ENCODE measurements at places on chromosomes 7 and 10. TPM values are rescaled to one million over a fixed set of nuclear protein-coding genes. Genes with fewer than 3 reads are reported as not detected.

Gene ZNF511
- 44.5 TPM for polyA plus RNA-seq

GRCh38 chr7:55044371-55044717, 25.5 kb downstream of the EGFR start:
- no peak for DNase-seq
- H3K4me1 ChIP-seq, result peaks cover 11% of the 10 kb centered on the region
- H3K27me3 ChIP-seq, result no peaks in the 10 kb centered on the region
- no peak overlapping the region for H3K4me3 ChIP-seq

Gene GIMAP8
- polyA plus RNA-seq, result 11.7 TPM

Gene ITPRID1
- not detected for polyA plus RNA-seq

Gene VIPR2
- polyA plus RNA-seq, result 15.1 TPM

Gene HYAL4
- polyA plus RNA-seq, result not detected

Gene NANOS1
- polyA plus RNA-seq, result 41.4 TPM

Gene LEP
- 0.12 TPM for polyA plus RNA-seq

- H3K27ac ChIP-seq, result no peak overlapping the region
- H3K4me1 ChIP-seq, result peaks cover 50% of the 10 kb centered on the region
- H3K27me3 ChIP-seq, result no peaks in the 10 kb centered on the region
- no peak overlapping the region for H3K4me3 ChIP-seq
Observed at GRCh38 chr7:37212556-37212955, 236.1 kb downstream of the ELMO1 start.

DNA sequence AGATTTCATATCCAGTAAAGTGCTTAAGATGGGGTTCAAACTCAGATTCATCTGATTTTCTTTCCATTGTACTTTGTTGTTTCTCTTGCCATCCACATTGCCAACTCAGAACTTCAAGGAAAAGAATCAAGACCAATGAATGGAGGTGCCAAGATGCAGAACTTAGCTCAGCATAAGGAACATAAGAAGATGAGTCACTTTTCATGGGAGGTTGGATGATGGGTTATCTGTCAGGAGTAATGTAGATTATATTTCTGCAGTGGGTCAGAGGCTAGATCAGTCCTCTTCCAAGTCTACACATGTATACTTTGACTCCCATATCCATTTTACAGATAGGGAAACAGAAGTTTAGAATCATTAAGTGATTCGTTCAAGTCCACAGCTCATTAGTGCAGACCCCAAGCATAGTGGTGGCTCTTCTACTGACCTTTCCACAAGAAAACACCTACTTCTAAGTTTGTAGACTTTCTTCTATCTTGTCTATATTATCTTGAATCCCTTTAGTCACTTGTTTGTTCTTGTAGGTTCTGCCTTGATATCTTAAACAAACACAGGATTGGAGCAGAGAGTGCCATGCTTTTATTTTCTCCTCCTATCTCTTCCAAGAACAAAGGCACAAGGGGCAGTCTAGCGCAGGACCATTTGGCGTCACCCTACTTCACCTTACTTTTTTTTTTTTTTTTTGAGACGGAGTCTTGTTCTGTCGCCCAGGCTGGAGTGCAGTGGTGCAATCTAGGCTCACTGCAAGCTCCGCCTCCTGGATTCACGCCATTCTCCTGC, 14.0 kb upstream of the ADD3 start:
- no peak for DNase-seq
- H3K36me3 ChIP-seq, result no peaks in the 10 kb centered on the region
- peaks cover 8% of the 10 kb centered on the region for H3K4me1 ChIP-seq
- H3K27me3 ChIP-seq, result no peaks in the 10 kb centered on the region

Gene AGMO
- 0.12 TPM for polyA plus RNA-seq

- no peak overlapping the region for H3K4me3 ChIP-seq
- no peak for DNase-seq
- H3K36me3 ChIP-seq, result no peaks in the 10 kb centered on the region
Observed at GRCh38 chr7:33035776-33036175, 26.8 kb downstream of the NT5C3A start.

DNA sequence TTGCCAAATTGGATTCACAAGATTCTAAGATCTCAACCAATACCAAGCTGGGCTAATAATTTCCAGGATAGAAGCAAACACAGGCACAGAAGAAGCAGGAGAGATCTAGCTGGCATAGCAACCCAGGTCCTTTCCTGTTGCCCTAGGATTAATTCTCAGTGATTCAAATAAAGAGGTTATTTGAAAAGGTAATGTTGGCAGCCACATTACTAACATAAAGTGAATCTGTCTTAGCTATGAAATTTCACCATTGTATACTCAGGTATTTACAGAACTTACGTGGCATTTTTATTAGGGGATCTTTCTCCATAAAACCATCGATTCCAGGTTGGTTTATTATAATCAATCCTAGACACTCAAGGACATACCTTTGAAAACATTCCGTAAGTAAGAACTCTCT, 379.3 kb upstream of the POM121L12 start:
- no peak for DNase-seq
- H3K4me3 ChIP-seq, result no peak overlapping the region
- H3K36me3 ChIP-seq, result no peaks in the 10 kb centered on the region

Gene SRGN
- polyA plus RNA-seq, result 95.6 TPM

Gene ACHE
- 0.69 TPM for polyA plus RNA-seq

DNA sequence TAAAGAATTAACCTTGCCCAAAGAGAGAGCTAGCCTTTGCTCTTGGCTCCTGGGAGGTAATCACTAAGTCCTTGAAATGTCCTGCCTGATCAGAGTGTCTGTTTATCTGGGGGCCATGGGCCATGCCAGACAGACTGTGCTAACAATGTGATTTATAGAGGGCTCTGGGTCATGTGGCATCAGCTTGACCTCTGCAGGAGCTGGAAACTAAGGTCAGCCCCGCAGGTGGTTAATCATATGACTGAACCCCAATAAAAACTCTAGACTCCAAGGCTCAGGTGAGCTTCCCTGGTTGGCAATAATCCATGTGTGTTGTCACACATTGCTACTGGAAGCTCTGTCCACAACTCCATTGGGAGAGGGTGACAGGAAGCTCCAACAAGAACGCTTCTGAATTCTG, 47.5 kb downstream of the NDUFB2 start:
- H3K36me3 ChIP-seq, result peaks cover 35% of the 10 kb centered on the region
- no peaks in the 10 kb centered on the region for H3K4me1 ChIP-seq
- no peaks in the 10 kb centered on the region for H3K27me3 ChIP-seq
- no peak overlapping the region for H3K4me3 ChIP-seq
- no peak for DNase-seq
- H3K27ac ChIP-seq, result no peak overlapping the region

- H3K27me3 ChIP-seq, result no peaks in the 10 kb centered on the region
- DNase-seq, result no peak
- no peaks in the 10 kb centered on the region for H3K36me3 ChIP-seq
- H3K4me3 ChIP-seq, result no peak overlapping the region
- no peak overlapping the region for H3K27ac ChIP-seq
Observed at GRCh38 chr7:21966271-21966670, 20.6 kb upstream of the CDCA7L start.

DNA sequence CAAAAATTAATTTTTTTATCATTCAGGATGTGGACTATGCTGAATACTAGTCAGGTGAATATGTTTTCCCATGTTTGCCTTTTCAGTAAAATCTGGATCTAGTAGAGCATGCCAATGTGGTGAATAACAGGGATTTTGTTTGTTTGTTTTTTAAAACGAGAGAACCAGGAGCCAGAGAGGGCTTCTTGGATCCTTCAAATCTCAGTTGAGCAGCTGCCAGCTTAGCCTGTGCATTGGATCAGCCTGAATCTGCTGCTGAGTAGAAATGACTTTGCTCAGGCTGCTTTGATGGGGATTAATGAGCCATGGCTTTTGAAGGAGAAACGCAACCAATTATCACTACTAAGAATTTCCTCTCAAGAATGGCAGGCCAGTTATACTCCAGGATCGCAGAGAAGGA, 493.8 kb downstream of the ARL4A start:
- H3K36me3 ChIP-seq, result no peaks in the 10 kb centered on the region
- no peak for DNase-seq
- no peaks in the 10 kb centered on the region for H3K4me1 ChIP-seq

DNA sequence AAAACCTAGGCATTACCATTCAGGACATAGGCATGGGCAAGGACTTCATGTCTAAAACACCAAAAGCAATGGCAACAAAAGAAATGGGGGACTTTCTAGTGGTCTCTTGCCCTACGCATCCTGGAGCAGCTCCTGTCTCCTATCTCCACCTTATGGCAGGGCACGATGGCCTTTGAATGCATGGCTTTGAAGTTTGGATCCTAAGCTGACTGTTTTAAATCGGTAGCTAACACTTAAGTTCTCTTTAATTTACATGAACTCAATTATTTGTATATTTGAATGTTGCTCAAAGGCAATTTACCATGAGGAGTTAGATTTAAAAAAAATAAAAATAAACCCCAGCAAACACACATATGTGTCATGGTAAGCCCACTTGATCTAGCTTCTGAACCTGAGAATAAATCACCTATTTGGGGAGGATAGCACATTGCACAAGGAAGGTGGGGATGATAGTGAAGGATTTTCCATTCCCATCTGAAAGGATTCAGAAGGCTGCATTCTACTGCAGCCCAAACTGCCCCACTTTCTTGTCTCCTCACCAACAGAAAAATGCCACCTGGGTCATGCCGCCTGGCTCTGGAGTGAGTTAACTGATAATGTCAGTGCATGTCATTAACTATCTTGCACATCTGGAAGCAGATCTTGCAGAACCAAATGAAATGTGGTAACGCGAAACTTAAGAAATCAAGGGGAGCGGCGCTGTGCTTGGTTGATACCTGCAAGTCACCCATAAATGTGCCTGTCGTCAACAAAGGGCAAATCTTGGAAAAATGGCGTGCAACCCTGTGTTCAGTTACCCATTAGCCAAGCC, 12.4 kb downstream of the KLF6 start:
- H3K27ac ChIP-seq, result no peak overlapping the region
- H3K4me1 ChIP-seq, result peaks cover 27% of the 10 kb centered on the region
- no peak overlapping the region for H3K4me3 ChIP-seq
- peaks cover 26% of the 10 kb centered on the region for H3K36me3 ChIP-seq
- H3K27me3 ChIP-seq, result no peaks in the 10 kb centered on the region
- DNase-seq, result no peak

Gene PLCE1
- polyA plus RNA-seq, result 1.3 TPM

- H3K4me3 ChIP-seq, result no peak overlapping the region
- H3K27me3 ChIP-seq, result no peaks in the 10 kb centered on the region
- no peaks in the 10 kb centered on the region for H3K4me1 ChIP-seq
- no peaks in the 10 kb centered on the region for H3K36me3 ChIP-seq
- no peak overlapping the region for H3K27ac ChIP-seq
Observed at GRCh38 chr10:111278266-111278665, 201.4 kb downstream of the ADRA2A start.

Gene GDF2
- polyA plus RNA-seq, result not detected

- no peaks in the 10 kb centered on the region for H3K4me1 ChIP-seq
- peak; percentile 5 for DNase-seq
- peaks cover 28% of the 10 kb centered on the region for H3K36me3 ChIP-seq
- H3K4me3 ChIP-seq, result no peak overlapping the region
- H3K27me3 ChIP-seq, result no peaks in the 10 kb centered on the region
- no peak overlapping the region for H3K27ac ChIP-seq
Observed at GRCh38 chr10:132714986-132715775, 70.8 kb downstream of the NKX6-2 start.

Gene PDLIM1
- polyA plus RNA-seq, result 253 TPM

Gene ANKRD61
- polyA plus RNA-seq, result not detected

- no peak overlapping the region for H3K27ac ChIP-seq
- H3K4me3 ChIP-seq, result no peak overlapping the region
- DNase-seq, result no peak
- H3K27me3 ChIP-seq, result no peaks in the 10 kb centered on the region
- no peaks in the 10 kb centered on the region for H3K4me1 ChIP-seq
Observed at GRCh38 chr7:124915242-124915641, 14.4 kb downstream of the POT1 start.

Gene HMX3
- not detected for polyA plus RNA-seq

- no peak overlapping the region for H3K4me3 ChIP-seq
- H3K27ac ChIP-seq, result no peak overlapping the region
- peak; percentile 30 for DNase-seq
- H3K4me1 ChIP-seq, result no peaks in the 10 kb centered on the region
- no peaks in the 10 kb centered on the region for H3K36me3 ChIP-seq
- peaks cover 12% of the 10 kb centered on the region for H3K27me3 ChIP-seq
Observed at GRCh38 chr10:14481752-14482151, 151.0 kb upstream of the FRMD4A start.

Gene PTPRZ1
- 0.36 TPM for polyA plus RNA-seq

DNA sequence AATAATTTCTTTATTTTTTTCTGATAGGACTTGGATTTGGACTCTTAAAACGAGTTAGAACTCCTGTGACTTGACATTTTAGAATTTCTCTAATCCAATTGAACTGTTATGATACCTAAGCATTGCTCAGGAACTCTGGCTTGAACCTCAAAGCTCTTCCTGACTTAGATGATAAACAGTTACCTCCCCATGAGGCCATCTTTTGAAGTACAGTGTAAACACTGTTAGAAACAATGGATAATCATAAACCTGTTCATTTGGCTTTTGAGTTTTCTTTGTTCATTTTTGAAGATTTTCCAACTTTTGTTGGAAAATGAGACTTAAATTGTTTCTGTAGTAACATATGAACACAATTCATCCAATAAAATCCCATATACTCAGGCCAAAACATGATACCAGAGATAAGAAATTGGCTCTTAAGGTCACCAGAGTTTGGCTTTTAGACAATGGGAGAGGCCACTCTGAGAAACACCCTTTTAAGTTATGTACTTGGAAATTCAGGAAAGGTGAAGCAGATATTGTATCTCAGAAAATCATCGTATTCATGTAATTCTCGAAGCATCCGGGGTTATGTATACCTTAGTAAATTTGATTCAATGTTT, 59.6 kb downstream of the RUNDC3B start:
- DNase-seq, result no peak
- H3K27me3 ChIP-seq, result no peaks in the 10 kb centered on the region
- H3K27ac ChIP-seq, result no peak overlapping the region
- H3K4me3 ChIP-seq, result no peak overlapping the region
- H3K4me1 ChIP-seq, result no peaks in the 10 kb centered on the region

Gene PRKG1
- 9.5 TPM for polyA plus RNA-seq

- H3K36me3 ChIP-seq, result peaks cover 30% of the 10 kb centered on the region
- DNase-seq, result no peak
- H3K4me3 ChIP-seq, result no peak overlapping the region
- no peaks in the 10 kb centered on the region for H3K4me1 ChIP-seq
Observed at GRCh38 chr7:130505753-130506152, 13.9 kb downstream of the MEST start.

GRCh38 chr10:15742836-15743235, 23.1 kb upstream of the ITGA8 start:
- H3K4me3 ChIP-seq, result no peak overlapping the region
- DNase-seq, result no peak
- no peak overlapping the region for H3K27ac ChIP-seq

Gene ADAM8
- polyA plus RNA-seq, result 1.2 TPM

GRCh38 chr10:98957801-98958200, 277.9 kb downstream of the HPSE2 start:
- no peak overlapping the region for H3K4me3 ChIP-seq
- no peak for DNase-seq
- H3K27ac ChIP-seq, result no peak overlapping the region
- no peaks in the 10 kb centered on the region for H3K4me1 ChIP-seq
- H3K36me3 ChIP-seq, result no peaks in the 10 kb centered on the region

Gene FKBP6
- polyA plus RNA-seq, result not detected

DNA sequence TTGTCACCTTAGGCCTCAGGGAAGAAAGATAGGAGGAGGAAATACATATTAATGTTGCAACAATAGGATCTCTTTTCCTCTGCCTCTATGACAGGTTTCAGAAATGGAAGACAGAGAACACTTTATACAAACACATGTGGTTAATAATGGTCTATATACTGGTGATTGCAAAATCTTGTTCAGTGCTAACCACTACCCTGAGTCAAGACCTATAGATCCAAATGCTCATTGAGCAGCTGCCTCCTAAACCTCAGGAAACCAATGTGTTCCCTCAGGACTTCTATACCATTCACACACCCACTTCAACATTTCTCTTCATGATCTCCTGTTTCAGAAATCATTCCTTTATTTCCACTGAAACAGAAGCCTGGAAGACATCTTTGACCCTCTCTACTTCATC, 32.5 kb upstream of the VWDE start:
- no peak for DNase-seq
- H3K4me3 ChIP-seq, result no peak overlapping the region
- H3K27me3 ChIP-seq, result no peaks in the 10 kb centered on the region
- H3K4me1 ChIP-seq, result no peaks in the 10 kb centered on the region
- H3K27ac ChIP-seq, result no peak overlapping the region

Gene AGAP5
- 1.4 TPM for polyA plus RNA-seq

Data from heart left ventricle (tissue), 16 donors.